ENCODE measurements at places on chromosomes 3 and 15. TPM values are rescaled to one million over a fixed set of nuclear protein-coding genes. Genes with fewer than 3 reads are reported as not detected.

DNA sequence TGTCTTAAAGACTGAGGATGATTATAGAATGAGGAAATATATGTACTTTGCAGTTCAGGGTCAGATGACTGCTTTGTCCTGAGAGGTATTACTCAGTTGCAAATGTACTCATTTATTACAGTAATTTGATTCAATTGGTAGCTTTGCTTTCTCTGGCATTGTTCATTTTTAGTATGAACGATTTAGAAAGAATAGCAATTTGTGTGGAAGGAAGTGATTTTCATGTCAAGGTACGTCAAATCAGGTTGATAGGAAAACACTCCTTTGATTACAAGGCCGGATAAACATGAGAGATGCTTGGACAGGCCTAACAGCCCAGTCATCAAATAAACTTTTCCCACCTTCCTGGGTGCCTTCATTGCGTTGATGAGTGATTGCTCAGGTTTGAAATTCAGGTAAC, 53.8 kb downstream of the UNC13C start:
- no peak for DNase-seq

GRCh38 chr3:156801746-156802145, 24.4 kb upstream of the LEKR1 start:
- no peak for DNase-seq

GRCh38 chr15:58551084-58551763, 119.4 kb downstream of the LIPC start:
- DNase-seq: no peak

GRCh38 chr3:112688085-112688769, 47.3 kb upstream of the CCDC80 start:
- no peak for DNase-seq

DNA sequence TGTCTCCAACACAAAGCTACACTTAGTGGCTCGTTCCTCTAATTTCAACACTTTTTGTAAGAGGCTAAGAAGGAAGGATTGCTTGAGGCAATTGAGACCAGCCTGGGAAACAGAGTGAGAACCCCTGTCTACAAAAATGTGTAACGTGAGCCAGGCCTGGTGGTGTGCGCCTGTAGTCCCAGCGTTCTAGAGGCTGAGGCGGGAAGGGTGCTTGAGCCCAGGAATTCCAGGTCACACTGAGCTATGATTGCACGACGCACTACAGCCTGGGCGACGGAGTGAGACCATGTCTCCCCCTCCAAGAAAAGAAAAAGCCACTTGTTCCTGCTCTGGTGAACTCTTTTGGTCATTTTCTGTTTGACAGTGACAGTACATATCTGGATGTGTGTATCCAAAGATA, 127.9 kb downstream of the GABRB3 start:
- DNase-seq: no peak

GRCh38 chr15:22973286-22973685, 6.9 kb downstream of the CYFIP1 start:
- peak; percentile 48 for DNase-seq

DNA sequence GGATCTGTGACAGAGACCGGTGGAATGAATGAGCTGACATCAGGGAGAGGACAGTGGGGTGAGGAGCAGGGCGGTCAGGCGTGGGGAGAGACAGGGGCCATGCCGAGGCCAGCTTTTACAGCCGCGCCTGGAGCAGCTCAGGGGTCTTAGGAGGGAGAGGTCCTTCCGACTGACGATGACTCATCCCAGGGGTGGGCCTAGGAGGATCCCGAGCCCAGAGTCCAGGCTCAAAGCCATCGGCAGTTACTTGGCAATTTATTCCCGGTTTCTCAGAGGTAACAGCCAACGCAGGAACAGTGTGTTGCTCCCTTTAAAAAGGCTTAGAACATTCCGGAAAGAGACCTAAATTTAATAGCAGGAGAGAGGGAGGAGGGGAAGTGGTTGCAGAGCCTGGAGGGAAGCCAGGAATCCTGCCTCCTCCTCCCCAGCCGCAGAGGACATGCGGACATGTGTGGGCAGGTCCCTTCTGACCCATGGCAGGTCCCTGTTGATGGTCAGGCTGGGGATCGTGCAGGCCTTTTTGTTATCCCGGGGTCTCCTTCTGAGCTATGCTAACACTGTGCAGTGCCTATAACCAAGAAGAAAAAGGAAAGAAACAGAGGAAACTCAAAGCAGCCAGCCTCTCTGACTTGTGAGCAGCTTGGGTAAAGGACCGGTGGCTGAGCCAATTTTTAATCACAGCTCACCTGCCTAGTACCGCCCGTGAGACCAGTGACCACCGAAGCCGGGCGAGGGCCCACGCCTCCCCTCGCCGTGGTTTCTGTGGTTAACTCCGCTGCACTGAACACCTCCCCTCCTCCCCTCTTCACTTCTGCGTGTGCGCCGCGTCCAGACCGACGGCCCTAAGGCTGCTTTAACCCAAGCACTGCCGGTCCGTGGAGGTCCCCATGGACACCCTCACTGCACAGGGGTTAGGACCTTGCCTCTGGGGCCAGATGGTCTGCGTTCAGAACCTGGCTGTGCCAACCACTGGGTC, 392.4 kb upstream of the PROK2 start:
- DNase-seq: peak; percentile 87

DNA sequence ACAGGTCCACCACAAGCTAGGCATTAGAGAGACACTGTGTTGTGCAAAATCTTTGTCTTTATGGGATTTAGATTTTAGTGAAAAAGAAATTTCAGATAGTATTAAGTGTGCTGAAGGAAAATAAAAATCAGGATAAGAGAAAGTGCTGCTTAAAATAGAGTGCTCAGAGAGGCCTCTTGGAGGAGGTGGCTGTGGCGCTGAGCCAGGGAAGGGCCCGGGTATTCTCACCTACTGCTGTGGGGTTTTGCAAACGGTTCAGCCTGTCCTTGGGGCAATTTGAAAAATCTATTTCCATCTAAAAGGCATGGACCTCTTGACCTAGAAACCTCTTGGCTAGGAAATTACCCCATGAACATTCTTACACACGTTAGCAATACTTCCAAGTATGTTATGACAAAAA, 267.7 kb downstream of the TJP1 start:
- DNase-seq: no peak

DNA sequence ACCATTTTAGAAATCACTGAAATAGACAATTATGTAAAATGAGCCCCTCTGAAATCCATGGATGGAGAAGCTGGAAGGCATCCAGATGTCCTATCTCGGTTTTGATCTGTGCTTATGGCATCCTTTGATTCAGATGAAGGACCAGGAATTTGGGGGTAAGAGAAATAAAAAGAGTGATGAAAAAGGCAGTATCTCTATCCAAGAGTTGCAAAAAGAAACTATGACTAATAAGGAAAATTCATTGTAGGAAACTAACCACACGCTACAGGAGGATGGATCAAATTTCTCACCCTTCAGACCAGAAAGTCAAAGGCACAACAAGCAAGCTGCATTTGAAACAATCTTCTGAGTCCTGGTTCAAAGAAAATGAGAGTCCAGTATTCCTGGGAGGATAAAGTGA, 34.8 kb downstream of the SRGAP3 start:
- no peak for DNase-seq

DNA sequence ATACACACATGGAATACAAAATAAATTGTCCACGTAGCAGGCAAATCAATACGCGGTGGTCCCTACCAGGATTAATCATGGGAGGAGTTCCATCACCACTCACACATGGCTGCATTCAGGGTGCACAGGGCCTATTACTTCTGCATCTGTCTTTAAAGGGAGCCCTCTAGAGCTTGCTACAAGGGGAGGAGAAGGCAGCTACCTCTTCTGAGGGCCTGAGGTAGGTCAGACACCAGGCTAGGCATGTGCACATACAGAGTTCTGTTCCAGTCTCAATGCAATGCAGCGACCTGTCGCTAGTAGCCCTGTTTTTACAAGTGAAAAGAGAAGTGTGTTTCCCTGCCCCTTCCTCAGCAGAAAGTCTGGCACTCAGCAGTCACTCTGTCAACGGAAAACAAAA, 102.7 kb downstream of the ROBO2 start:
- DNase-seq: no peak

DNA sequence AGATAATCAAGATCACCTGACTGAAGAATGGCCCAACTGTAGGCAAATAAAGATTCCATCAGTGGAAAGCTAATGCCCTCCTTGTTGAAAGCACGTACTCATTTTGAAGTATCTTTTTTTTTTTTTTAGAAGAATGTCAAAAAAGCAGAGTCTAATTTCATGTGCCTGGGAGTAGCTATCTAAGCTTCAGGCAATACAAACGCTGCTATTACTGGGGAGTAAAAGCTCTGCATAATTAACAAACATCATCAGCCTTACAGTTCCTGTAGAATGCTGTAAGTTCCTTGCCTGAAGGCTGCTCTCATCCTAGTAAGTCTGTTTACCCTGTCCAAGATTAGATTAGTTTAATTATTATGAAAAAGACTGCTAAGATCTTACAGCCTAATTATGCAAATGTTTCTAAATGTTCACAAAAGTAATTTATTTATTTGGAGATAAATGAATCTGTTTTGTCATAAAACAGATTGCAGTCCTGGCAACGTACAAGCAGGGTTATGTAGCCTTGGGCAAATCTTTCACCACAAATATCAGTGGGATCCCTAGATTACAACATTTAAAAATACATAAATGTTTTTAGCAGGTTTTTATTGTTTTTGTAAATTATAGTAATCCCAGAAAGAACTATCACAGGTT, 451.3 kb upstream of the AGTR1 start:
- no peak for DNase-seq

GRCh38 chr3:76859596-76859995, 180.3 kb upstream of the ROBO2 start:
- no peak for DNase-seq

DNA sequence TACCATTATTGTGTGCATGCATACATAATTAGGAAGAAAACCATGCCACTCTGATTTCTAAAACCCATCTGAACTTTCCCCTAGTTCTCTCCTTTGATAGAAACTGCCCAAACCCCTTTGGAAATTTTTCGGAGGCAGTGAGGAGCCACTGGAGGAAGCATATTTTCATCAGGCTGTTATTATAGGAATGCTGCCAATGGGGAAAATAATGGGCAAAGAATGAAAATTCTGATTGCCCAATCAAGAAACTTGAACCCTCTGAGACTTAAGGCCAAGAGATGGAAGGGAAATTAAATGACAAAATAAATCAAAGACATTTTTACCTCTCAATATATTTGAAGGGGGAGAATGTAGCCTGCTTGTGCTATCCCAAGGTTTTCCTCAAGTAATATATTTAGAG, 376.0 kb upstream of the PDZRN3 start:
- no peak for DNase-seq

DNA sequence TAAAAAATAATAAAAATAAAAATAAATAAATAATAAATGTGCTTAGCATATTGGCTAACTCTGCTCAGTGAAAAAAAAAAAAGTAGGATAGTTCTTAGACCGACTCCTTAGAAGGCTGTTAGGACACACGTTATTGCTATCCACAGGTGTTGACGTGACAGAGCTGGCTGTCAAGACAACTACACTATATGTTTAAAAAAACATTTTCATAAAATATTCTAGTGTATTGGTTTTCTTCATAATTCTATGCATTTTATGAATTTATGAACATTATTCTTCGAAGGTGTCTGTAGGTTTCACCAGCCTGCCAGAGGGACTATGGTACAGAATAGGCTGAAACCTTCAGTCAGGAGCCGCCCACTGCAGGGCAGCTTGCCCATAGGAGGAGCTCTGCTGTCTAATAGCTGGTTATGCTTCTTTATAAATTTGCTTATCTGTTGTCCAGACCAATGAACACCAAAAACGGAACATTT, 9.2 kb downstream of the TM4SF1 start:
- DNase-seq: no peak

GRCh38 chr3:134317106-134317947, 56.9 kb downstream of the AMOTL2 start:
- peak; percentile 53 for DNase-seq

DNA sequence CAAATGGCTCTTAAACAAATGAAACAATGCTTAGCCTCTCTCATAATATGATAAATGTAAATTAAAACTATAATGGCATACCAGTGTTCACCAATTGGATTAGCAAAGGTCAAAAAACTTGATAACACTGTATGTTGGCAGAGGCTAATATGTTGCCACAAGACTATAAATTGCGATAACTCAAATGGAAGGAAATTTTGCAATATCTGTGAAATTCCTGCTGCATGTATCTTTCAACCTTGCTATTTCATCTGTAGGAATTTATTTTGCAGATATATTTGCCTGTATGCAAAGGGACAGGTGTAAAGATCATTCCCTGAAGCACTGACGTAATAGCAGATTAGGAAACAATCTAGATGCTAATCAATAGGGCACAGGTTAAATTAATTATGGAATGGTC, 191.4 kb upstream of the EIF1B start:
- no peak for DNase-seq

DNA sequence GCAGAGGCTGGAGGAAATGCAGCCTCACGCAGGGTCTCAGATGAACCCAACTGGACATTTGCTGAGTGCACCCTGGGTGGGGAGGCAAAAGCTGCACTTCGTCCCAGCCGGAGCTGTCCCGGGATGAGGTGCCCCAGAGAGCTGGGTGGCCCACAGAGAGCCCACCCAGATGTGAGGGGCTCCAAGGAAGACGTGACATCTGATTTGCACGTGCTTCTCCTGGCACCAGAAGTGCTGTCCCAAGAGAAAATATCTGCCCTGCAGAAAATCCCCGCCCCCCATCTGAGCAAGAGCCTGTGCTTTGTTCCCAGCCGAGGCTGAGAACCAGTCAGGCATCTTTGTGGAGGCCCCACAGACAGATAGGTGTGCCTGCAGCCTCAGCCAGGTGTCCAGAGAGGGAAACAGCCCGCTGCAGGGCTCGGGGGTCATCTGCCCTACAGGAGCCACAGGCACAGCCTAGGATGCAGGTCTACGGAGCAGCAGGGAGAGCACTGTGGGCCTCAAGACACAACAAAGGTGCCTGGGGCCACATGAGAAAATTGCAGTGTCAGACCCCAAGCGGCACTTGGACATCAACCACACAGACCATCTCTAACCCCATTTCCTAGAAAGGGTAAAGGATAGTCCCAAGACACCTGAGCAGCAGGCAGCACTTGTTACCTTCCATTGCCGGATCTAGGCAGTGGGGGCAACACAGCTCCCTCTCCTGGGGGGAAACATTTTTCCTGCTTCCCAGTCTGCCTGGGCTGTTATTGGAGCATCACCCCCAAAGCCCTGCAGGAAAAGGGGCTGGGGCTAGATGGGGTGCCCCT, 5.8 kb downstream of the TMIE start:
- DNase-seq: peak; percentile 69

GRCh38 chr3:67863869-67864268, 209.5 kb upstream of the SUCLG2 start:
- no peak for DNase-seq

- DNase-seq: no peak
These were observed 14.2 kb downstream of the ATXN7 start for GRCh38 chr3:63877737-63878393.

GRCh38 chr15:79185199-79185598, 94.6 kb upstream of the RASGRF1 start:
- DNase-seq: no peak

- peak; percentile 92 for DNase-seq
These were observed at the start of gene COL8A1 for GRCh38 chr3:99638167-99638948. COL8A1 (plus strand) TSS chr3:99638594; CDS start chr3:99790683, 152,089 bp downstream.

GRCh38 chr3:144162042-144162441, 190.4 kb downstream of the DIPK2A start:
- no peak for DNase-seq

GRCh38 chr15:74842581-74843444, at the start of gene ULK3:
ULK3 (minus strand) TSS chr15:74843156; CDS start chr15:74843105, 51 bp downstream.
- peak; percentile 97 for DNase-seq

KLHL40 gene
- total RNA-seq: not detected

VIPR1 gene
- total RNA-seq: 1.3 TPM

SLC24A5 gene
- not detected for total RNA-seq

P2RY14 gene
- 5.3 TPM for total RNA-seq

LRRC3B gene
- total RNA-seq: not detected

ERC2 gene
- total RNA-seq: 0.14 TPM

VPS18 gene
- 21.9 TPM for total RNA-seq

CTXN2 gene
- total RNA-seq: not detected

Measured in posterior vena cava (tissue), 2 donors.